ENCODE measurements at places on chromosomes 2 and 18.

DNA sequence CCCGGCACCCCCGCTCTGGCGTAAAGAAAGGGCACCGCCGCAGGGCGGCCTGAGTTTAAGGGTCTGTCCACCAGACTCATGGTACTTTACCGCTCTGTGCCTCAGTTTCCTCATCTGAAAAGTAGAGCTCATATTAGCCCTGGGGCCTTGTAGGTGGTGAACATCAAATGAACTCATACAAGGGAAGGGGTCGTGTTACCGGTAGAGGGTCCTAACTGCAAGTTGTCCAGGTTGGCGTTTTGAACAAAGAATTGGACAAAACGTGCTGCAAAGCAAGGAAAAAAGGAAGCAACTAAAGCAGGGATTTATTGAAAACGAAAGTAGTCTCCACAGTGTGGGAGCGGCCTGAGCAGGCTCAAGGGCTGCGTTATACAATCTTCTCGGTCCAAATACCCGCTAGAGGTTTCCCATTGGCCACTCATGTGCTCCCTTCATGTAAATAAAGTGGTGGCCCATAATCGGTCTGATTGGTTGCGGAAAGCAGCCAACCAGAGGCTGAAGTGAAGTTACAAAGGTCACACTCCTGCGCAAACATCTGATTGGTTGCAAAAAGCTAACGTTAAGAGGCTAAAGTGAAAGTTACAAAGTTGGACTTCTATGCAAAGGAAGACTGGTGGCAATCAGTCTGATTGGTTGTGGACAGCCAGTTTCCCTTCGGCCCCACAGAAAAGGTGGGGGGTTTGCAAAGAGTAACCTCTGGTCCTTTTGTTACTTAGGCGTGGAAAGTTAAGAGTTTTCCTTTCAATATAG lies 80.7 kb upstream of the LDLRAD4 start:
- no peak for DNase-seq

- no peak for DNase-seq
Observed at GRCh38 chr18:55866006-55866405, 278.0 kb upstream of the TCF4 start.

DNA sequence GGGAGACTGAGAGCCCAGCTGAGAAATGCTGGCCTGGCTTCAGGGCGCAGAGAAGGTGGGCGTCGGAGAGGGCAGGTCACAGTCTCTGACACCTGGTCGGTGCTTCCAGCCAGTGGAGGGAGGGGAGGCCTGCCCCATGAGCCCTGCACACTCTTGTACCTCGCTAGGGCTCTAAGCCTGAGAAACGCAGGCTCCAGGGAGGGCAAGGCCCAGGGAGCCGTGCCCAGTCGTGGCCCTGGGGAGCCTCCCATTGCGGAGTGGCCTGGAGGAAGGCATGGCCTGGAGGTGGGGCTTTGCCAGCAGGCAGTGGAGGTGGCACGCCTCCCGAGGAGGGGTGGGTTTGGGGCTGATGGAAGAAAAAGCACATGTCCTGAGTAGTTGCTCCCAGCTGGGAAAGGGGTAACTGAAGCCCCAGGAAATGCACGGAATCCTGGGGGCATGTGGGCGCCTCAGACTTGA lies 39.0 kb downstream of the MTERF4 start:
- DNase-seq = no peak

DNA sequence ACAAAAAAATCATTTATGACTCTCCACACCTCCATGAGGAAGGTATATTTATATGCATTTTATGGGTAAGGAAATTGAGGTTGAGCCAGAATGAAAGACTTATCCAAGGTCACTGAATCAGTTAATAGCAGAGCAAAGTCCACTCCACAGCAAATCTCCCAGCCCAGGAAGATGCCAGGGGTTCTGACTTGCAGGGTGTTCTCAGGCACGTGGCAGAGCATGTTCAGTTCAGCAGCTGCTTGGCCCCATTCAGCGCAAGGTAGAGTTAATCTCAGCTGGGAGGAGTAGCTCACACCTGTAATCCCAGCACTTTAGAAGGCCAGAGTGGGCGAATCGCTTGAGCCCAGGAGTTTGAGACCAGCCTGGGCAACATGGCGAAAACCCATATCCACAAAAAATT lies 17.8 kb upstream of the DGKD start:
- DNase-seq = no peak

GRCh38 chr18:38256366-38256765 lies 690.8 kb upstream of the CELF4 start:
- no peak for DNase-seq

DNA sequence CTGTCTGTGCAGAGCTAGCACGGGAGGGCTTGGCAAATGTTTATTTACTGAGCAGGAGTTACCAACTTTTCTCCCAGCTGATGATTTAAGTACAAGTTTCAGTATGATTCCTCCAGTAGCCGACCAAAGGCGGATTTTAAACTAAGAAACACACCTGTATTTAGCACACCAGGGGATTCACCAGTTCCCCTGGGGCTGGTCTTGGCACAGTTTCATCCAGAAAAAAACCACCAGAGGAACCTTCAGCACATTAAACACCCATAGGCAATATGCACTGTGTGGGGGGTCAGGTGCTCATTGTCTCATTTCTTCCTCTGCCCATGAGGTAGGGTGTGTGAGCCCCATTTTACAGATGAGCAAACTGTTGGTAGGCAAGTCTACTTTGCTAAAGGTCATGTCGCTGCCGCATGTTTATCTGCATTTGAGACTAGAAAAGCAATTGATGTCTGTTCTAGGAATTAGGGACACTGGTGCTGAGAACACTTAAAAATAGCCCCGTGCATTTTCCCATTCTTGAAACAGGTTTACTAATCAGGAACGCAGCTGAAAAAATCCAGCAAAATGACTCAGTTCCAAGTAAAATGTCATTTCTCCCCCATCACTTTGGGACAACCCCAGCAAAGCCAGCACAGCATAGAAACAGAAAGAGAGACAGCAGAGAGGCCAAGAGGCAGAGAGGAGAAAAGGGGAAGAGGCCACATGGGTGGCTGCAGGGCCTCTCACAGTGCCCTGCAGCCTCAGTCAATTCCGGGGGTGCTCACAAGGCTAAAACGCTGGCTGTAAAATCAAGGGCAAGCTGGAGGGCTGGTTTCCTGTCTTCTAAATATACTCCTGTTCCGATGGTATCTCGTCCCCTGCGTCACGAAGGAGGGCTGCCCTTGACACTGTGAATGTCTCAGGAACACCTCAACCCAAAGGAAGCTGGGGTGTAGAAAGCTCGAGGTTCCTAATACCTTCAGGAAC lies 166.8 kb upstream of the ID2 start:
- no peak for DNase-seq

- no peak for DNase-seq
Observed at GRCh38 chr2:109452318-109453305, 161.2 kb downstream of the SEPTIN10 start.

GRCh38 chr2:226447338-226448300 lies 352.0 kb downstream of the IRS1 start:
- DNase-seq = no peak

DNA sequence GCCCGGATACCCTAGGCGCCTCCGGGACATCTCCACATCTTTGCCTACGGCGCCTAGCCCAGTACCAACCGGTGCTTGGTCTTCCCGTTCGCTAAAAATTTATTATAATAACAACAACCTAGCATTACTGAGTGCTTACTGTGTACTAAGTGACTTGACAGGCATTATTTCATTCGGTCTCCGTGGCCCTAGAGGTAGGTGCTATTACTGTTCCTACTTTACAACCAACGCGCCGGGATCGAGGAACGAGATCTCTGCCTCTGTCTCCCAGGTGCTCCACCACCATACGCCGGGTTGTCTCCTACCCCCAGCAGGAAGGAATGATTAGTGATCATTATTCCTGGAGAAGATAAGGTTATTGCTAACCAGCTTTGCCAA lies 657 bp upstream of the BIN1 start:
- DNase-seq = no peak

DNA sequence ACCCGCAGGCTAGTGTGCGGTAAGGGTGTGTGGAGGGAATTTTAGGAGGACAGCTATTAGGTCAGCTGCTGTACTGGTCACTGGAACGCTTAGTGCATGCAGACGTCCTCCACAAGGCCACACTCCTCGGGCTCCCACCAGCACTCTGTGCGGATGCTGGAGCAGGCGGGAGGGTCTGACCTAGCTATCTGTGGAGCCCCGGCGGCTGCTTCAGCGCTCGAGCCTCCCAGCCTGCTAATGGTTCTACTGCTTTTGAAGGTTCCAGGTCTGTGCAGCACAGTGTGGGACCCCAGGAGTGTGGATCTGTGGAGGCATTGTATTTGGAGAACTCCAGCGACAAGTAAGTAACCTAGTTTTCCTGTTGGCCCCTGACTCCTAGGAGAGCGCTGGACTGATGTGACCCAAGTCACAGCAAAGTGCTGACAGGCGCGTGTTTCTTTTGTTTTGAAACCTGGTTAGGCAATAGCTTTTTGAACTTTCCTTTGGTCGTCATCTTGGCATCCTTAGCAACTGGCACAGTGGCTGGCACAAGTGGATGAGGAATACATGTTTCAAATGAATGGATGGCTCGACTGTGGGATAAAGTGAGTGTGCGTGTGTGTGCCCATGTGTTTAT lies 113.5 kb downstream of the ZNF236 start:
- DNase-seq = no peak

DNA sequence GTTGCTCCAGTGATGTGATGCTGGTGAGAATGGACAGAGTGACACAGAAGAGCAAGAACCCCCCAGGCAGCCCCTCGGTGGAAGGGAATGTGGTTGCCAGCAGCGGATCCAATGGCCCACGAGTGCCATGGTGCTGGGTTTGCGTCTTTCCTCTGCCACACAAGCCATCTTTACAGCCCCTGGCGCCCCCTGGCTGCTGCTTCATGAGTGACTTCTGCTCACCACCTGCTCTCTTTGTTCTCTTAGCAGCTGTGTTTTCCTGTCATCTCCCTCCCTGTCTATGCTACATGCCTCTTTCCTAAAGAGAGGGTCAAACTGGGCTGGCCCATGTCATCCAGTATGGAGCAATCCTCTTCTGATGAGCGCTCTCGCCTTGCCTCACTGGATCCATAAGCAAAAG lies 300.0 kb upstream of the SMIM21 start:
- DNase-seq = no peak

- no peak for DNase-seq
Observed at GRCh38 chr2:172342611-172343010, 84.8 kb upstream of the ITGA6 start.

DNA sequence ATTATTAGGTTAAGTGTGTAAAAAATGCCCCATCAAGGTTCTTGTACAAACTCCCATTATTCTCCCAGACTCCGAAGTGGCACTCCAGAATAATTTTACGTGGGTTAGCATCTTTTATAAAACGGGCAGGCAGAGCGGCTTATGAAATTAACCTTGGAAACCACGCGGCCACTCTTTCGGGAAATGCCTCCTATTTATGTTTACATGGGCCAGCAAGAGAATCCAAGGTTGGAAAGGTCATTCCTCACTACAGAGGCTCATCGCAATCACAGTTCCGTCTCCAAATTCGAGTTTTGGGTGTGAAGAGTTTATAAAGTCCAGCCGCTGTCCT lies 1.2 kb upstream of the IMPA2 start:
- DNase-seq = no peak

DNA sequence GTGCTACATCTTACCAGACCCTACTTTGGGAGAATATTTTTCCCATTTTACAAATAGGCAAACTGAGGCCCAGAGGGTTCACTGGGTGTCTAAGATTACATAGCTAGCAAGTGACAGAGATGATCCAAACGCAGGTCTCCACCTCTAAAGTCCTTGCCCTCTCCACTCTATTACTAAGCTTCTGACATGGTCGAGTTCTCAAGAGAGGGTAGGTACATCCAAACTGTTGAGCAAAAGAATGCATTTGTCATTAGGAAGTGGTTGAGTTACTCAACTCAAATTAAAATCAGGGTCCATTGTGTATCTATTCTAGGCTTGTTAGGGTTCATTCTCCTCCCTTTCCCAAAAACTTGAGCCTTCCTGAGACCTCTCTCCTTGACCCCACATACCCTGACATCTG lies 680.6 kb upstream of the FANCL start:
- no peak for DNase-seq

DNA sequence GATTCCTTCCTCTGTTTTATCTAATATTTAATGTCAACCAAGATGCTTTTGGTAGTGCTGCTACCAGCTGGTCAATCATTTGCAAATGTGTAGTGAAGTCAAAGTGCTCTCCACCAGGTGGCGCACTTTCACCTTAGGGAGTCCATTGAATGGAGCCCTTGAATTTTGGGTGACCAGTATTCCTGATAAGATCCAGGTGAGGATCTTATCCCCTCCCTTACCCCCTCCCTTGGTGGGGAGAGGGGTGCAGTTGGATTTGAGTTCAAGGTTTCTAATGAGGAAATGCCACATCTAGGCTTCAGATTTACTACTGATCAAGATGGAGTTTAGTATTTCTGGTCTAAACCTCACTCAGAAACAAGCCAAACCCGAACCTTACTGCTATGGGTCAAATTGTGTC lies 12.0 kb upstream of the E2F6 start:
- no peak for DNase-seq

DNA sequence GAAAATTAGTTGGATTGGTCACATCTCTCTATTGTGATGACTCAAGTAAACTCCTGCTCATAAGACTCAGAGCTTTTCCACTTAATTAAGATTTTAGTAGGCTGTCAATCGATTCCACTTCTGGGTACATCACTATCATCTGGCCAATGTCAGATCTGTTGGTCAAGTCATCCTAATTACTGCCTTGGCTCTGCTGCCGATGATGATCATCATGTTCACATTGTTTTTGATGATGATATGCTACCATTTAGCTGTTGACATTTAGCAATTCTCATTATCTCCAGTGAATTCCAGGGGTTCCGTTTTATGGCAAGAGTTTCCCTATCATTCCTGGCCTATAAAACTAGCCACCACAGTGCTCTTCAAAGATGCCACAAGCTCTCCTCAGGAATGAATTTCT lies 253.4 kb downstream of the IKZF2 start:
- DNase-seq = no peak

DNA sequence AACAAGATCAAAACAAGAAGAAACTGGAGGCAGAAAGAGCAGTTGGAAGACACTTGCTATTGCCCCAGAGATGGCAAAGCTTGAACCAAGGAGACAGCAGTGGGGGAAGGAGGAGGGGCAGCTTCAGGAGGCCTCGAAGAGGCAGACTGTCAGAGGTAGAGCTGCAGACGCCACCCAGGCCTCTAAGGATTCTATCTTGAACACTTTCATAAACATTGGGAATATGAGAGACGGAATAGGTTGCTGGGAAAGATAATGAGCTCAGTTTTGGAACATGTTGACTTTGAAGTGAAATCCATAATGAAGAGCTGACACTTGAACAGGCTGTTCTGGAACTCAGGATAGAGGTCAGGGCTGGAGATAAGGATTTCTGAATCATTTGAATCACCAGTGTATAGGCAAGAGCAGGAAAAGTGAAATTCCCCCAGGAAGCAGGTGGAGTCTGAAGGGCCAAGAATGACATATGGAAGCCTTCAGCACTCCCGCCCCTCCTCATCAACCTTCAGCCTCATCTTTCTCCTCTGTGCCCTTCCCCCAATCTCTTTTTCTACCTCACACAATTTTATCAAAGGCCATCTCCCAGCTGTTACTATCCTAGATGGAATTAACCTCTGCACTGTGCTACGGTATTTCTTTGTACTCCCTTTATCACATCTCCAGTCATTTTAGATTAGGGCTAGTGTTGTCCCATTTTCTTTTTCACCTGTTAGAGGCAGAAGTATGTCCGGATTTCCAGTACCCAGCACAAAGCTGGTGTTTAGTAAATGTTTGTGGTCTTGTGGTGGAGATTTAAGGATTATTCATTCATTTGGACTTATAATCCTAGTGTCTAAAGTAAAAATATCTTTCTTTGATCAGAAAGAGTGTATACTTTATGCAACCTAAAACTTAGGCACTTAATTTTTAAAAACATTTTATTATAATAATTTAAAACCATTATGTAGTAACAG lies 47.5 kb upstream of the RTN4 start:
- no peak for DNase-seq

Measured in cortex of kidney (tissue), 1 donor.